ENCODE measurements at places on chromosomes 7 and 10.

GRCh38 chr10:132702601-132703418 is 83.1 kb downstream of the NKX6-2 start:
- DNase-seq = peak; percentile 13

DNA sequence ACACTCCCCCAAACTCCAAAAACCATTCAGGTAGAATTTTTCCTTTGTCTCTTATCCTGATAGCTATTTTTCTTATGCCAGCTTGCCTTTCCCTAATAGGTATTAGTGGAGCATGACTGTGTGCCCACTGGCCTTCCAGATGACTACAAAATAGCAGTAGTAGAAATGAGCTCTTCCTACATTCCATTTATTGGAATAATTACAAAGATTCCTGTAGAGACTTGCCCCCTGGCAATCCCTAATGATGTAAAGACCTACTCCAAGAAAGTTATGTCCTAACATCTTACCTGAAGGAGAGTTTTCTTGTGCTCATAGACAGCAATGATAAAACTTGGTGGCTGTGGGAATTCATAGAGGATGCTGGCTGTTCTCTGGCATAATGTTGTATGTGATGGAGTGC is 501.8 kb downstream of the GATA3 start:
- no peak for DNase-seq

DNA sequence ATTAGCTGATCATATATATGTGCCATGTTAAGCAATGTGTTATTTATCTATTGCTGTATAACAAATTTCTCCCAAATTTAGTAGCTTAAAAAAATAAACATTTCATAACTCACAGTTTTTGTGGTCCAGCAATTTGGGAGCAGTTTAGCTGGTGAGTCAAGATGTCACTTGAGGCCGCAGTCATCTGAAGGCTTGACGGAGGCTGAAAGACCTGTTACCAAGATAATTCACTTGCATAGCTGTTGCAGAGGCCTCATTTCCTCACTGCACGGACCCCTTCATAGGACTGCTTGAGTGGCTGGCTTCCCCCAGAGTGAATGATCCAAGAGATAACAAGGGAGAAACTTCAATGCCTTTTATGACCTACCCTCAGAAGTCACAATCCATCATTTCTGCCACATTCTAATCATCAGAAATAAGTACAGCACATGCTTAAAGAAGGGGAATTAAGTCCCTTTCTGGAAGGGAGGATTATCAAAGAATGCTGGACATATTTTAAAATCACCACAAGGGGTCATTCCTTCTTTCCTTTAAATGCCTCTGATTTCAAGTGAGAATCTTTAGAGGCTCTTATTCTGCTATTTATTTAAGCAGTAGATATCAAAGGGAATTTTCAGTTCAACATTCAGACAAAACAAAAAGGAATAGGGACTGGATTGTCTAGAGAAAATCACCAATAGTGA is 10.5 kb upstream of the SRPK2 start:
- no peak for DNase-seq

DNA sequence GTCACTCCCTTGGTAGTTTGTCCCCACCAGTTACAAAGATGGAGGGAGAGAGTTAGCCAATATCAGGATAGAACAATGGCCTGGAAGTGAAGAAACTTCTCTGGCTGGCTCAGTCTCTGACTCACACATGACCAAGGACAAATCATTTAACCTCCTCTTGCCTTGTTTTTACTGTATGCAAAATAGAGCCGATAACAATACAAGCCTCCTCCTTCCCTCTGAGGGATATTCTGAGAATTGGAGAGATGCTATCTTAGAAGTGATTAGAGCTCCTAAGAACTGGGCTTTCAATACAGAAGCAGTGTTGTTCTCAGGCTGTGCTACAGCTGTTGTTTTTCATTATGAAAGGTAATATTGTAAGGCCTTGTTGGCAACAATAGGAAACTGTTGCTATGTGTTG is 87.7 kb upstream of the EGR2 start:
- DNase-seq = no peak

DNA sequence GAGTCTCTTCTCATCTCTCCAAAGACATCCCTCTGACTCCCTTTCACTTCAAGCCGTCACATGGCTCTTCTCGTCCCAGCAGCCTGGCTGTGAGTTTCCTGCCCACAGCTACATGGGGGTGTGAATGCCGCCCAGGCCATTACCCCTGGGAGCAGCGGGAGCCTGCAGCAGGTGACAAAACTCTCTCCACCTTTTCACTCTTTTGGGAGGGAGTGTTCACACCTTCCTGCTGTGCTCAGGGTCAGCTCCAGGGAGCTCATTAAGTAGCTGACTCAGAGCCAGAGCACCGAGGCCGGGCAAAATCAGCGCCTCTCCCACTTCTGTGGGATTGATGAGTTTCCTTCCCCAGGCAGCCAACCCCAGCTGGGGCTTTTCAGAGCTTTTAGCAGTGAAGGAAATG is 271.3 kb downstream of the TYW1 start:
- no peak for DNase-seq

GRCh38 chr7:135509589-135509838 is 388 bp downstream of the CNOT4 start:
- DNase-seq = no peak

DNA sequence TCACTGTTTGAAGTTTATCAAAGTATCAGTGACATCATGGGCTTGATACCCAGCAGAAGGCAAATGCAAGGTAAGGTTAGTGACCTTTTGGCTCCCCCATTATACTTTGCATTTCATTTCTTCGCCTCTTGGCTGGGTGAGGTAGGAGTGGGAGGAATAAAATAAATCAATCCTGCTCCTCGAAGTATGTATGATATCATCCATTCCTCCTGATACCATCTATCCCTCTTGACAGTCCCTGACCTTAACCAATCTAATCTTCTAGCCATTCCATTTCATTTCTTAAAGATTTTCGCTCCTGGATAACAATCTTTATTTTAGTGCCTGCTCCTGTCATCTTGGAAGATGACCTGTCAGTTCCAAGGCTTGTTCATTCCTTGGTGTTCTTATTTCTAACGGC is 1083.3 kb downstream of the NXPH1 start:
- no peak for DNase-seq

DNA sequence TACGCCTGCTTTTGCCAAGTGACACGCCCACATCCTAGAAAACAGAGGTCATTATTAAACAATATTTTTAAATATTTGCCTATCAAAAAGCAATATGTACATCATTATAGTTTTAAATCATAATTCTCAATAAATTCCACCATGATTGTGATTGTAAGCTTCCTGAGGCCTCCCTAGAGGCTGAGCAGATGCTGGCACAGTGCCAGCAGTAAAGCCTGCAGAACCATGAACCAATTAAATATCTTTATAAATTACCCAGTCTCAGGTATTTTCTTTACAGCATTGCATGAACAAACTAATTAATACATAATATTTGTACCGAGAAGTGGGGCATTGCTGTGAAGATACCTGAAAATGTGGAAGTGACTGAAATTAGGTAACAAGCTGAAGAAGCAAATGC is 174.7 kb upstream of the TMEM196 start:
- DNase-seq = no peak

DNA sequence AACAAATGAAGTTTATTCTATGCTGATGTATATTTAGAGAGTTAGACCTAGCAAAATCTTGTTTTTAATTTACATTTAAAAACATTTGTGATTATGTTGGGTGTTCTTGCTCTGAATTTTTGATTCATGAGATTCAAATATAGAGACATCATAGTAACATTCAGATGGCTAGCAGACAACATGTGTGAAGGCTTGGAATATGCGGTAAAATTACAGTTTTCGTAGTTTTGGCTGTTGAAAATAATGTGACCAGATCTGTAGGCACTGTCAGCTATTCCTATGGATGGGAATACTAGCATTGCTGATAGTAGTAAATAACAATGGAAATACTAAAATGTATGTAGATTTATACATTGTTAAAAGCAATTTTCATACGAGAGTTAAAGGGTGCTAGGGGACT is 131.9 kb downstream of the KAT6B start:
- DNase-seq = no peak

GRCh38 chr10:53491774-53492173 is 719.2 kb upstream of the MBL2 start:
- DNase-seq = no peak

- DNase-seq = no peak
Measured at GRCh38 chr7:158993591-158993990, 137.2 kb downstream of the DYNC2I1 start.

DNA sequence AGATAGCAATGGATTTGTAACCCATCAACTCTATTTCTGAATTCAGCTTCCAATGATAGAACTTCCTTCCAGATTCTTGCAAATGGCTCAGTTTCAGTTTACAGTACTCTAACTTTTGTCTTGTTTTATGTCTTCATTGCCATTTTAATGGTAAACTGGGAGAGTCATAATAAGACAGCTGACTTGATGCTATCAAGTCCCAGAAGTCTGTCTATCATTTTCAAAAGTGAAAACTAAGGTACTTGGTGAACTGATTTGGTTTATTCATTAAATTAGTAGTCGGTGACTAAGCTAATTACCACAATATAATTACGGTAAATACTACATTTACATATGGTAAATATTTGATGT is 25.0 kb downstream of the RTKN2 start:
- no peak for DNase-seq

DNA sequence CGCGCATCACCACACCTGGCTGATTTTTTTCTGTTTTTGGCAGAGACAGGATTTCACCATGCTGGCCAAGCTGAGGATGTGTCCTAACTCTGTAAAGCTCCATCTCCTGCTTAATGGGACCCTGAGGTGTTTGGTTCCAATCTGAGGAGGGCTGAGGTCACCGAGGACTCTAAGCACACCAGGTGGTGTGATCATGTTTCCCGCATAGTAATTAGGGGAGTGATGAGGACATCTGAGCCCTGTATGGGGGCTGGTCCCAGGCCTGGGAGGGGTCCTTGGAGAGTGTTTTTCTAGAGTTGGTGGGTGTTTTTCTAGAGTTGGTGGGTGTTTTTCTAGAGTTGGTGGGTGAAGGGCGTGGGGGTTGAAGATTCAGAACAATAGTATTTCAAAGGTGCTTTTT is 3.0 kb upstream of the ABHD11 start:
- DNase-seq = no peak

DNA sequence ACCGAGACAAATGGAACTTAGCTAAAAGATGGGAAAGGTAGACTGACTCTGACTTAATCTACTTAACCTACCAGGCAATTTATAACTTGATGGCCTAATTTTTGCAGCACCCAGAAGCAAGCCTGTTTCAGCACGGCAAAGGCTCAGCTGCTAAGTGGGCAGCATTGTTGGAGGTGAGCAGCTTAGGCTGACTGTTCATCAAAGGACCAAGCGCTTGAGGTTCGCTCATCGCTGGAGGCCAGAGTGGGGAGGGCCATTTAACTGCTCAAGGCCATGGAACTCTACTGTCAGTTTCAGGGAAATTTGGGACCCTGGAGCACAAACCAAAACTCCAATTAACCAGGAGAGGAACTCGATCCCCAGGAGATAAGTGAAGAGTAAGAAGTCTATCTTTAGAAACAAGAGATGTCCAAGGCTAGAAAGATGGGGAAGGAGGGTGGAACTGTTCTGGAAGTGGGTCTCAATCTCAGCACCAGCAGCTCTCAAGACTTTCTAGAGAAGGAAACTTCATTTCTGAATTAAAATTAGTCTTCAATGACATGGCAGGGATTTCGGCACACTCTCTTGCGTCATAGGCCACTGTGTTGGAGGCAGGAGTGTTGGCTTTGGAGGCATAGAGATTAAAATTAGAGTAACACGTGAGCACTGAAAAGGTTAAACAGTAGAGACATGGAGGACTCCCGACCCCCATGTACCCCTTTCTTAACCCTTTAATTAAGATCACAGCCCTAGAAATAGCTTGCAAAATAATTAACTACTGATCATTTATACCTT is 43.1 kb downstream of the EGFR start:
- no peak for DNase-seq

DNA sequence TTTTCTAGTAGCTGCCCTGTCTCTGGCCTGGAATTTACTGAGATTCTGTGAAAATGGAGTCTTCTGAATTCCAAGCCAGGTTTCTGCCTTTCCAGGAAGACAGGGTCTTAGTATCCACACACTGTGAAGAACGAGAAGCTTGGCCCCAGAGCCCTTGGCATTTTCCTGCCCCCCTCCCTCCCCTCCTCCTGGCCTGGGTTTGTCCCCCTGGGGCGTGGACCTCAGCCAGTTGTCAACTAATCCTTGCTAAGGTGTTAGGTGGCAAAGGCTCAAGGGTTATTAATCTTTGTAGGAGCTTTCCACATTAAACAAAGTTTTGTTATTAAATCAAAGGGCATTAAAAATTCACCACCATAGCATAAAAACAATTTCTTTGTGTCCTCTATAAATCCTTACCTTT is 329.5 kb downstream of the RNLS start:
- DNase-seq = no peak

DNA sequence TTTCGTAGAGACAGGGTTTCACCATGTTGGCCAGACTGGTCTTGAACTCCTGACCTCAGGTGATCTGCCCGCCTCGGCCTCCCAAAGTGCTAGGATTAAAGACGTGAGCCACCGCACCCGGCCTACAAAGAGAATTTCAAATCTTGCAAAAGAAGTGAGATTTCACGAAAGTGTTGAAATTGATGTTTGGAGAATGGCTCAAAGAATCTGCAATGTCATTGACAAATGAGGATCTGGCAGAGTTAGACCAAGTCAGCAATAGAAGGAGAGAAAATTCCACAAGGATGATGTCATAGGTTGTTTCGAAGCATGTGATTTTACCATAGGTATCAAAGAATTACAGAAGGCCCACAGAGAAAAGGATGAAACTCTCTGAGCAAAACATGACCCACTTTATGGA is 71.7 kb downstream of the LYZL2 start:
- no peak for DNase-seq

- no peak for DNase-seq
Measured at GRCh38 chr7:38215115-38215514, 37.1 kb downstream of the STARD3NL start.

GRCh38 chr7:54697659-54698186 is 61.3 kb downstream of the SEC61G start:
- no peak for DNase-seq

DNA sequence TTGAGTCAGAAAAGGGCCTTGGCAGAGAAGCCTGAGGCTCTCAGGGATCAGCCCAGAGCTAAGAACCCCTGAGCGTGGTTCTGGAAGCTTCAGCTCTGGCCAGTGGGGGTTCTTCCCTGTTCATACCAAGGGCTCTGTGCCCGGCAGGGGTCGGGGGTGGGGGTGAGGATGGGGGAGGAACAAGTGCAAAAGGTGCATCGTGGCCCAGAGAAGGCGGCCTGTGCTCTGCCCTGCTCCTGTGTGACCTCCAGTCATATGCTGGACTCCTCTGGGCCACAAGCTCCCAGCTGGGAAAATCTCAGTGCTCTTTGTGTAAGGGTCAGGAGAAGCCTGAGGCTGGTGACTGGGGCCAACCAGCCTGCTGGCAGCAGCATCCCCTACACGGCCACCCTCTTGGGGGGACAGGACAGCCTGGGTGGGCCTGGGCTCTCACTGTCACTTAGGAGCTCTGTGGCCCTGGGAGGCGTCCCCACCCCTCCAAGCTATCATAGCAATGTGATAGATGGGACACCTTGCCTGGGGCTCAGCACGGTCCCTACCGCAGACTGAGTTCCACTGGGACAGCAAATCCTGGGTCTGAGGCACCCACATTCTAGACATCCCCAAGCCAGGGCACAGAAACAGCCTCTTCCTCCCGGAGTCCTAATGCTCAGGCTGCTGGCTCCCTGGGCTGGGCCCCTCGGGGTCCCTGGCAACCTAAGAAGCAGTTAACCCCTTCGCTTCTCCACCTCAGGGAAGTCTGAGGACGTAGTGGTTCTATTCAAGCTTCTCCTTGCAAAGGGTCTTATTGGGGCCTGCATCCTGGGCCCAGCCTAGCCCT is 2.5 kb downstream of the MMRN2 start:
- no peak for DNase-seq

All from femur (tissue), 1 donor.